ENCODE measurements at places on chromosomes 1 and 21.

GRCh38 chr1:179808503-179808902 lies 65.4 kb downstream of the FAM163A start:
- no peak for DNase-seq

DNA sequence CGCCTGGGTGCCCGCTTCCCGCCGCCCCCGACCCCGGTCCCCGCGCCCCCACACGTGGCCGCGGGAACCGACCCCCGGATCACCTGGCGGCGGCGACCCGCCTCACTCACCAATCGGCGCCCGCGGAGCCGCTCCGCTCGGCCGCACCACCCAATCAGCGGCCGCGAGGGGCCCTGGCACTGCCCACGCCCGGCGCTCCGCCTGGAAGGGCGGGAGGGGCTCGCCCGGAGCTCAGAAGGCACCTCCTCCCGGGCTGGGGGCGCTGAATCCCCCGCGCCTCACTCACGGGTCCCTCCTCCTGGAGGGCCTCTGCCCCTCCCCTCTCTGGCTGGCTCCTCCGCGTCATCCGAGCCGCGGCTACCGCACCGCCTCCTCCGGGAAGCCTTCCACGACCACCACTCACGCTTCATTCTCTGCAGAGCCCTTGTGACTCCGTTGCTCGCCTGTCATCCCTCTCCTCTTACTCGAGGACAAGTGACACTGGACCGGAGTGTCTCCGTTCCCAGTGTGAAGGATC lies 374 bp downstream of the SH2D5 start:
- DNase-seq, result peak; percentile 78

- DNase-seq, result no peak
Measured at GRCh38 chr1:77565321-77565720, 117.1 kb downstream of the ZZZ3 start.

GRCh38 chr1:66436378-66437135 lies 97.4 kb upstream of the SGIP1 start:
- peak; percentile 87 for DNase-seq

- DNase-seq, result peak; percentile 49
Measured at GRCh38 chr21:15850645-15851044, 120.9 kb downstream of the USP25 start.

DNA sequence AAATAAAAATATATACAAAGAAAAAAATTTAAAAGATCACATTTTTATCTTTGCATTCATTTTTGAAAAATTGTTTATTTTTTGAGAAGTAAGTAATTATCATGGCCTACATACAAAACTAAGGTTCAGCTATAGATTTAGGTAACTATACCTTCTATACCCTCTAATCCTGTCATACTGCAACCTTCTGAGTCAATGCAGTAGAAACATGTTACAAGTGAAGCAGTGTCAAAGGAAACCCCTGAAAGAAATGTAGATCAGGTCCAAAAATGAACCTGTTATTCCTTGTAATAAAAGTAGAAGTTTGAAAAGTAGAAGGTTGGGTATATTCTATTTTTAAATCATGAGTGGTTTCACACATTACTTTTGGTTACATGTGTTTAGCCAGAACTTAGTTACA lies 51.3 kb downstream of the PTGS2 start:
- DNase-seq, result no peak

GRCh38 chr1:96464066-96464465 lies 257.5 kb upstream of the PTBP2 start:
- DNase-seq, result no peak

DNA sequence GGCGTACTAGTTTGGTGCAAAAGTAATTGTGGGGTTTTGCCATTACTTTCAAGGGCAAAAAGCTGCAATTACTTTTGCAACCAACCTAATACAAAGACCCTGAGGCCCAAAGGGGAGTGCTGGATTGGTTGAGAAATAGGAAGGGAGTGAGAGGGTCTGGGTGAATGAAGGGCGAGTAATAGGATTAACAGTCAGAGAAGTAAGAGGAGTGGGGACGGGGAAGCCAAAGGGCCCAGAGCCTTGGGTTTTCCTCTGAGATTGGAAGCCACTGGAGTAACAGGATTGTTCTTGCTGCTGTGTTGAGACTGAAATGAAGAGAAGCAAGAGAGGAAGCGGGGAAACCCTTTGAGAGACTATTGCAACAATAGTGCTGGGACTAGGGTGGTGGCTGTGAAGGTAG lies 19.0 kb upstream of the PRELP start:
- no peak for DNase-seq

DNA sequence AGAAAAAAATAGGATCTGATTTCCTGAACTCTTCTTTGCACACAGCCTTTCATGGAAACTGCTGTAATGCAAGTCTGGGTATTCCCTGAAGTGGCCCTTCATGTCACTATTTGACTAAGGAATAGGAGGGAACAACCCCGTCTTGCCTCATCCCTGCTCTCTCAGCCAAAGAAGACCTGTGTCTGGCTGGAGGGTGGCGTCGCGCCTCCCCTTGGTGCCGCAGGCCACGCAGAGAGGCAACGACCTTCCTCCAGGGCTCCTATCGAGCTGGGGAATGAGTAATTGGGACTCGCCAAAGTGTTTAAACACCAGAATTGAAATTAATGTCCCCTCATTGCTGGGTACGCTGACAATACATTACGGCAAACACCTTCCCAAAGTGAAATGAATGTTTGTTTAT lies 129.8 kb downstream of the PBX1 start:
- DNase-seq, result no peak

- DNase-seq, result peak; percentile 50
Measured at GRCh38 chr1:32878183-32878582, 7.5 kb upstream of the FNDC5 start.

GRCh38 chr1:192604979-192605620 lies 29.5 kb downstream of the RGS1 start:
- DNase-seq, result no peak

DNA sequence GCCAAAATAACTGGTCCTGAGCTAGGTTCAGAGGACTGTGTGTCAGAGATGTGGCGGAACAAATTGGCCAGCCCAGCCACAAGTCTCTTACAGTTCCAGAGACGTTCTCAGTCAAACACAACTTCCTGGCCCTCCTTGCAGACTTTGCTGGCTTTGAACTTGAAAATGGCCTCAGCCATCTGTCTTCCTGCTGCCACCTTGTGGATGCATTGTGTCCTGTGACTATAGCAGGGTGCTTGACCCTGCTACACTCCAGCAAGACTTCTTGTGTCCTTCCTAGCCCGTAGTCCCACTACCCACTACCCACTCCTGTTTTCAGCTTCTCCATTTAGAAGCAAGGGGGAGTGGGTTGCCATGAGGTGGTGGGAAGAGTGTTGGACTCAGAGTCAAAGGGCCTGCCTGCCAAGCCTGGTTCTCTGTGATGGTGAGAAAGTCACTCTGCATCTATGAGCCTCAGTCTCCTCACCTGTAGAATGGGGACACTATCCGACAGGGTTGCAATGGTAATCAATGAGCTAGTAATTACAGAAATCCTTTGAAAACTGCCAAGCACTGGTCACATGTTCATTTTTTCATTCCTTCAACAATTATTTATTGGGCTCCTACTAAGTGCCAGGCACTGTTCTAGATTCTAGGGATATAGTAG lies 109.9 kb downstream of the IGSF21 start:
- DNase-seq, result no peak

GRCh38 chr1:116880917-116881316 lies 28.8 kb upstream of the PTGFRN start:
- DNase-seq, result no peak

DNA sequence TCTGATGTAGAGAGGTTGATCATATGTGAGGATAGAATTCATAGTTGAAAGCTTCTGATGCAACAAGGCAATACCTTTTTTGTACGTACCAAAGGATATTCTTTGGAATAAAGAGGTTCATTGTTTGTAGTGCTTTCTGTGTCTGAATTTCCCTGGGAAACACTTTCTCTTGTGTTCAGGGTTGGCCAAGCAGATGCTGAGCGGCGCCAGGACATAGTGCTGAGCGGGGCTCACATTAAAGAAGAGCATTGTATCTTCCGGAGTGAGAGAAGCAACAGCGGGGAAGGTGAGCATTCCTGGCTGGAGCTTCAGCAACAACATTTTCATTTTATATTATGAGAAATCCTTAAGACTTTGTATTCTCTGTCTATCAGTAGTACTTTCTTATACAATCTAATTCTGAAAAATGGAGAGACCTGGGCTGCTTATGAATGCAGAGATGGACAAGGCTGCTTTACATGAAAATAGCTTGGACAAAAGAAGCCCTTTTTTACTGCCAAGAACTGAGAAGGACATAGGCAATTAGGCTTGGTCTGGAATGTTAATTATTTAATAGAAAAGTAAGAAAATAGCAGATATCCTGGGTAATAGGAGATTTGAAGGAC lies 85.2 kb downstream of the KIF1B start:
- no peak for DNase-seq

DNA sequence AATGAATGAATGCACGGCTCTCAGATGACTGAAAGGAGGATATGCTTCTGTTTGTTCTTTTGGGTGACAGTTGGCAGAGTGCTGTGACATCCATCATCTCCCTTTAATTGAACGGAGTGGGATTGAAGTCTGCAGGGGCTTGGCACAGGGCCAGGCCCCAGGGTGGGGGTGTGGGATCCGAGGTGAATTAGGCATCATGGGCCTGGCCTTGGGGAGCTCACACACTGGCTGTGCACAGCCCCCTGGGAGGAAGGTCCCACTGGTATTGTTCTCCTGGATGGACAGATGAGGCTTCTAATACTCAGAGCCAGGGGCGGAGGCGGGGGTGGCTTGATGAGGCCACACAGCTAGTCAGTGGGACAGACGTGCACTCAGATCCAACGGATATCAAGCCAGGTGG lies 19.3 kb downstream of the EPHB2 start:
- DNase-seq, result no peak

- DNase-seq, result no peak
Measured at GRCh38 chr1:152218762-152219436, 5.1 kb downstream of the HRNR start.

GRCh38 chr21:44317241-44317782 lies 17.5 kb downstream of the PFKL start:
- DNase-seq, result no peak

DNA sequence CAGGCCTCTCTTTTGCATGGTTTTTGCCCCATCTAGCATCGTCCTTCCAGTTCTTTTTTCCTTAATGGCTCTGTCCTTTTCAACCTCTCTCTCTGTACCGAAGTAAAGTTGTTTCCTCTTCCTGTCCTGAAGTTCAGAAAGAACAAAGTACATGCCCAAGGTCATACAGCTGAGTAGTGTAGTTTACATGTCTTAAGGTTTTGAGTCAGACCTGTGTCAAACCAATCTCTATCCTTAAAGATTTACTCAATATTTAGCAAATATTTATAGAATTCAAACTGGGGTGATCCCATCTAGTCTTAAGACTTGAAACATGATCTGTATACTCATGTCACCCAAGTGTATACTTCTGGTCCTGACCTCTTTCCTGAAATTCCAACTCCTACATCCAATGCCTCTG lies 118.7 kb upstream of the SGIP1 start:
- peak; percentile 24 for DNase-seq

DNA sequence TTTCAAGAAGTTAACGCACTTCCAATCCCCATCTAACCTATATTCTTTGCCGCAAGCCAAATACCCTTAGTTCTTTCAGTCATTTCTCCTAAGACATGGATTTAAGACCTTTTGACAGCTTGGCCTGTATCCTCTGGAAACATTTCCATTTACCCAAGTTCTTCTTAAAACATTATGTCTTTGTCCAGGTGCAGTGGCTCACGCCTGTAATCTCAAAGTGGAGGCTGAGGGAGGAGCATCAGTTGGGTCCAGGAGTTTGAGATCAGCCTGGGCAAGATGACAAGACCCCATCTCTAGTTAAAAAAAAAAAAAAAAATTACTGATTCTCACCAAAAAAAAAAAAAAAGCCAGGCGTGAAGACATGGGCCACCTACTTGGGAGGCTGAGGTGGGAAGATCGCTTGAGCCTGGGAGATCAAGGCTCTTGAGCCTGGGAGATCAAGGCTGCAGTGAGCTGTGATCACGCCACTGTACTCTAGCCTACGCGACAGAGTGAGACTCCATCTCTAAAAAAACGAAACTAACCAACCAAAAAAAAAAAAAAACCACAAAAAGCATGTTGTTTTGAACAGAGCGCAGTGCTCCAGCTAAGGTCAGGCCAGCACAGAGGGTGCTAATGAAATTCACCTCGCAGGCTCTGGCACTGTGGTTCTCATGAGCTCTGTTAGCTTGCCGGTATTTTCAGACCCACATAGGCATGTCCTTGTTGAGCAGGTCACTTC lies 36.0 kb downstream of the NUAK2 start:
- DNase-seq, result no peak

GRCh38 chr1:103582464-103582863 lies 11.1 kb downstream of the AMY2B start:
- no peak for DNase-seq

- DNase-seq, result no peak
Measured at GRCh38 chr1:239268941-239269340, 117.4 kb upstream of the CHRM3 start.

All from foreskin fibroblast (primary cell).